NCI-H446 treated with DMSO at 0.1 percent for 48 hours (cell line): ENCODE measurements at places on chromosomes 13 and 19.
A peak's percentile ranks its signal among the peaks of the same experiment; 100 is the strongest.

- DNase-seq, result no peak
Observed at GRCh38 chr19:57212109-57212508, 18.7 kb upstream of the AURKC start.

DNA sequence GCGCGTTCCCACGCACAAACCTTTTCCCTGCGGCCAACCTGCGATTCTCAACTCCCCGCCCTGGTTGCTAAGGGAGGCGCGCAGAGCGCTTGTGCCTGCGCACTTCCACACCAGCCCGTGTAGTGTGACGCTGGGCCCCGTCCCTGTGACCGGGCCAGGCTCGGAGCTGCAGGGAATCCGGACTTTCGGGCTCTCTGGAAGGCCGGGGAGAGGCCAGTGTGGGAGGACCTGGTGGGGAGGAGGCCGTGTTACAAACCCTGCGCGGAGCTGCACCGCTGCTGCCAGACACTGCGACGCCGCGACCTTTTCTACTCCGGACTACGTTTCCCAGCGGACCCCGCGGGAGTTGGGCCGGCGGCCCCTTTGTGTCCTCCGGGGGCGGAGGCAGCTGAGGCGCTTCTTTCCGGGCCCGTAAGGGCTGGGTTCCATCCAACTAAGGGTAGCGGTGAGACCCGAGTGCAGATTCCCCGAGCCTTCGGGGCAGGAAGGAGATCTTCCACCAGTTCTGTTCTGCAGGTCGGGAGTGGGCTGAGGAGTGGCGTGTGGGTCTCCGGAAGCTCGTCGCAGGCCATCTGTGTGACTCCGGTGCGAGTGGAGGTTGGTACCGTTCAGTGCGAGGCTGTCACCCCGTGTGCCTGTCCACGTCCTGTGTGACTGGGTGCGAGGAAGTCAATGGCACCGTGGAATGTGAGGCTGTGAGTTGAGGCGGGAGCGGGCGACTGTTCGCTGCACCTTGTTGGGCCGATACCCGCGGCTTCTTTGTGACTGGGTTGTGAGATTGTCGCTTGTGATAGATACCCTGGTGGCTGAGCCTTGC lies at the start of gene ZNF570:
ZNF570 (plus strand) TSS at position 396 of the 817 bp plus-strand sequence. CDS start 999 bp downstream, outside the sequence.
- peak; percentile 65 for DNase-seq

- DNase-seq, result no peak
Observed at GRCh38 chr19:48060381-48060780, 16.5 kb upstream of the CABP5 start.

GRCh38 chr13:46648166-46648607 lies 95.2 kb downstream of the LRCH1 start:
- DNase-seq, result no peak

- no peak for DNase-seq
Observed at GRCh38 chr13:107250628-107251027, 682.7 kb upstream of the ARGLU1 start.

DNA sequence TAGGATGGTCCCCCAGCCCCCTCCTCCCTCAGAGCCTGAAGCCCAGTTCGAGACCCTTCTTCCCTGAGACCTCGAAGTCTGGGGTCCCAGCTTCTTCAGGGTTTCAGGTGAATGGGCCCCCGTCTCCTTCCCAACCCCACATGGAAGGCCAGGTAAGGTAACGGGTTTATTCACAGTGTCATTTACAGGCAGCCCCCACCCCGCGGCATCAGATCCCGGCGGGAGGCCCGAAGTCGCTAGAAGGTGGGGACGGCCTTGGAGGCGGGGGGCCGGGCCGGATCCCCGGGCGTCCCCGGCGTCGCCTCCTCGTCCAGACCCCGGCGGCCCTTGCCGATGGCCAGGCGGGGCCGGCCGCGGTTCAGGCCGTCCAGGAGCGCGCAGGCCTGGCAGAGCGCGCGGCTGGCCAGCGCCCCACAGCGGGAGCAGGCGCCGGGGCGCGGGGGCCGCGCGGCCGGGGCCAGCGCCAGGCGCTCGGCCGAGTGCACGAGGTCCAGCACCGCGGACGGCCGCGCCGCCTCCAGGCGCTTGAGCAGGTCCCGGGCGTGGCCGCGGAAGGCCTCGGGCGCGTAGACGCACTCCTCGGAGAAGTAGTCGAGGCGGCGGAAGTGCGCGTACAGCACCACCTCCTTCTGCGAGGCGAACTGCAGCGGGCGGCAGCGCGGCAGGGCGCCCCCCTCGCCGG lies 9.7 kb downstream of the CTU1 start:
- no peak for DNase-seq

- DNase-seq, result no peak
Observed at GRCh38 chr13:112416647-112417046, 40.5 kb downstream of the SPACA7 start.

DNA sequence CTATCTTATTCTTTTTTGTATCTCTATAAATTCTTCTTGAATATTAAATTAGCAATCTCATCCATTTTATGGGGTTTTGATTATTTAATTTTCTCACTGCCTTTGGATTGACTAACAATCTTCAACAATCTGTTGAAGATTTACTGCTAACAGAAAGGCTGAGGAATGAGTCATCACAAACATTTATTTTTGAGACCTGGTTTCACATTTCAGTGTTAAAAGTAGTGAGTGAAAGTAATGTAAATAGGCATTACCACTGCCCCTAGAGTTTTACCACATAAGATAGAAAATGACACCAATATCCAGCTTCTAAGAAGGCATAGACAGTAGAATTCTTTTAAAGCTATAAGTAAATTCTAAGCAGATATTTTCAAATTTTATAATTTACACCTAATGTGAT lies 472.8 kb downstream of the OLFM4 start:
- no peak for DNase-seq

DNA sequence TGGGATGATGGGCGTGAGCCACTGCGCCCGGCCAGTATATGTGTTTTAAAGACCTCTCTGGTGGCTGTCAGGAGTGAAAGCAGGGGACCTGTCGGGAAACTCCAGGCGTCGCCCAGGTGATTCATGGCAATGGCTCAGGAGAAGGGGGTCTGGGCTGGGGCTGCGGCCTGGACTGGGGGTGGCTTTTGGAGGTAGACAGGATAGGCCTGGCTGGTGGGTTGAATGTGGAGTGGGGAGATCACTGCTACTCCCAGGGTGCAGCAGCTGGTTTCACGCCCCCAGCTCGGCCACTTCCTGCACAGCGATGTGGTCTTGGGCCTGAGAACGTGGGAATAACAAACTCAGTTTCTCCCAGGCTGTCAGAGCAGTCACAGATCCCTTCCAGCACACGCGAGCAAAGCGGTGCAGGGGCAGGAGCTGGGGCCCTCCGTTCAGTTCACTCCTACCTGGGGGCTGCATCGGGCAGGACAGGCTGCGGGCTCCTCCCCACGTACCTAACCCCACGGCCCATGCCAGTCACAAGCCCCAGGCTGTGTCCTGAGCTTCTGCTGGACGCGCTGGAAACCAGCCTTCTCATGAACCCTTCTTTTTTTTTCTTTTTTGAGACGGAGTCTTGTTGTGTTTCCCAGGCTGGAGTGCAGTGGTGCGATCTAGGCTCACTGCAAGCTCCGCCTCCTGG lies 18.9 kb downstream of the KDM4B start:
- no peak for DNase-seq

DNA sequence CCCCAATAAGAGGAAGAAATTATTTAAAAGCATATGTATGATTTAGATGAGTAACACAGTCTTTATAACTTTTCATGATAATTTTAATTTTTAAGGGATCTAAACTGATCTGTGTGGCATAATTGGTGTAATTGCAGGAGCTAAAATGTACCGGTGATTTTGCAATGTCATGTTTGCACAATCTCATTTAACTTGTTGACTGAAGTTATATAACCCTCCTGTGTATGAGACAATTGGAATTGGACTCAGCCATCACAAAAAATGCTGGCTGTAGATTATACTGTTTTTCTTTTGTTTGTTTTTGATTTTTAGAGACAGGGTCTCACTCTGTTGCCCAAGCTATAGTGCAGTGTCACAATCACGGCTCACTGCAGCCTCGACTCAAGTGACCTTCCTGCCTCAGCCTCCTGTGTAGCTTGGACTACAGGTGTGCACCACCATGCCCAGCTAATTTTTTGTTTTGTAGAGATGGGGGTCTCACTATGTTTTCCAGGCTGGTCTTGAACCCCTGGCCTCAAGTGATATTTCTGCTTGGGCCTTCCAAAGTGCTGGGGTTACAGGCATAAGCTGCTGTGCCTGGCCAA lies 26.1 kb downstream of the FGF9 start:
- no peak for DNase-seq

- DNase-seq, result no peak
Observed at GRCh38 chr13:51052581-51052980, 58.5 kb downstream of the C13orf42 start.

- peak; percentile 21 for DNase-seq
Observed at GRCh38 chr19:32570081-32570785, 10.8 kb upstream of the PDCD5 start.

- no peak for DNase-seq
Observed at GRCh38 chr13:29418026-29418425, 177.5 kb downstream of the SLC7A1 start.

DNA sequence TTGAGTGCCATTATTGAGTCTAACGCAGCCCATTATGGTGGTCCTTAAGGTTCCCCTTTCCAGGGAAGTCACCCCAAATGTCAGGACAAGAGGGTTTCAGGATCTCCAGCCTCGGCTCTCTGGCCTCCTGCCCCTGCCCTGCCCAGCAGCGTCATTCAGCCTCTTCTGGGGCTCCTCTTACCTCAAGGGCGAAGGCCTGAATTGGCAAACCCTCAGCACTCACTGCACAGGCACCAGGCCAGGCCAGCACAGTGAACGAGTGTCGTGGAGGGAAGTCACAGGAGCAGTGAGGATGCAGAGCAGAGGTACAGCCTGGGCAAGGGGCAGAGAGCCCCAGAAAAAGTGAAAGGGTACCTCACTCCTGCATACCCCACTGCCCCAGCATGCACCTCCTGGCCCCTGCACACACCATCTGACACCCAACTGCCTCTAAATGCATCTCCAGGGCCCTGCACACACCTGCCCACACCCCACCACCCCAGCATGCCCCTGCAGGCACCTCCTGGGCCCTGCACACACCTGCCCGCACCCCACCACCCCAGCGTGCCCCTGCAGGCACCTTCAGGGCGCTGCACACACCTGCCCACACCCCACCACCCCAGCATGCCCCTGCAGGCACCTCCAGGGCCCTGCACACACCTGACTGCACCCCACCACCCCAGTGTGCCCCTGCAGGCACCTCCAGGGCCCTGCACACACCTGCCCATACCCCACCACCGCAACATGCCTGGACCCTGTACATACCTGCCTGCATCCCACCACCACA lies 19.8 kb downstream of the SLC25A42 start:
- no peak for DNase-seq

DNA sequence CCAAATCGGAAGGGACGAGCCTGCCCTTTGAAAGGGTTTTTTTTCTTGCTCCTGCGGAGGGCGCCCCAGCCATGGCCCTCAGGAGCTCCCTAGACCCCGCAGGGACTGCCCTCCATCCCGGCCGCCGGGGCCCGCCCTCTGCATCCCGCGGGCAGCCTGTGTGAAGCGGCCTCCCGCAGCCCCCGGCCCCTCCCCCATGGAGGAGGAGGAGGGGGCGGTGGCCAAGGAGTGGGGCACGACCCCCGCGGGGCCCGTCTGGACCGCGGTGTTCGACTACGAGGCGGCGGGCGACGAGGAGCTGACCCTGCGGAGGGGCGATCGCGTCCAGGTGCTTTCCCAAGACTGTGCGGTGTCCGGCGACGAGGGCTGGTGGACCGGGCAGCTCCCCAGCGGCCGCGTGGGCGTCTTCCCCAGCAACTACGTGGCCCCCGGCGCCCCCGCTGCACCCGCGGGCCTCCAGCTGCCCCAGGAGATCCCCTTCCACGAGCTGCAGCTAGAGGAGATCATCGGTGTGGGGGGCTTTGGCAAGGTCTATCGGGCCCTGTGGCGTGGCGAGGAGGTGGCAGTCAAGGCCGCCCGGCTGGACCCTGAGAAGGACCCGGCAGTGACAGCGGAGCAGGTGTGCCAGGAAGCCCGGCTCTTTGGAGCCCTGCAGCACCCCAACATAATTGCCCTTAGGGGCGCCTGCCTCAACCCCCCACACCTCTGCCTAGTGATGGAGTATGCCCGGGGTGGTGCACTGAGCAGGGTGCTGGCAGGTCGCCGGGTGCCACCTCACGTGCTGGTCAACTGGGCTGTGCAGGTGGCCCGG lies 815 bp downstream of the MAP3K10 start:
- DNase-seq, result no peak

GRCh38 chr13:98188544-98189166 lies 11.6 kb upstream of the RNF113B start:
- no peak for DNase-seq

DNA sequence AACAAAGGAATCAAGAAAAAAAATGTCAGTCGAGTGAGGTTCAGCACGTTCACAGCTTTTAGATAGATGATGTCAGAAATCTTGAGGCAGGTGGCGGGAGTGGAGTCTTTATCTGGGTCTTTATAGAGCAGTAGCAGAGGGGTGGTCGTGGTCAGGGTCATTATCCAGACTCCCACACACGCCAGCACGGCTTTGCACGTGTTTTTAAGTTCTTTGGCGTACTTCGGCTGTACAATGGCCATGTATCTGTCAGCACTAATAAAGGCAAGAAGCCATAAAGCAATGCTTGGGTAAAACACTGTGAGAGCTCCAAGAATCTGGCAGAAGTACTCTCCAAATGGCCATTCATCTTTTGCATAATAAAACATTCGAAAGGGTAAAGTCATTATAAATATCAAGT lies 2.9 kb downstream of the GPR18 start:
- DNase-seq, result no peak

DNA sequence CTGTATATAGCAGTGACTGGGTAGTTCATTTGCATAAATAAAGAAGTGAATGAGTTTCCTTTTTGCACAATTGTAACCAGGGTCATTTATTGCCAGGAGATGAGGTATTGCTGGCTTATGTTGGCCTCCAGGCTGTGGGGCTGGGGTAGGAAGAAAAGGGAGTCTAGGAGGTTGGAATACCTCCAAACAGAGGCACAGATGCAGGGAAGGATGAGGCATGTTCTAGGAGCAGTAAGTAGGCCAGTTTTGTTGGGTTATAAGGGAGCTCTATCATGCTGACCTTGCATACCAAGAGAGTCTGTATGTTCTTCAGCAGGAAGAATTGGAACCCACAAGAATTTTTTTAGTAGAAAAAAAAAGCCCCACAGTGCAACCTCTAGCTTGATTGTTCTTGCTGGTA lies 17.2 kb upstream of the CYSLTR2 start:
- DNase-seq, result no peak

- DNase-seq, result no peak
Observed at GRCh38 chr19:34254698-34255432, 511 bp downstream of the GARRE1 start.

DNA sequence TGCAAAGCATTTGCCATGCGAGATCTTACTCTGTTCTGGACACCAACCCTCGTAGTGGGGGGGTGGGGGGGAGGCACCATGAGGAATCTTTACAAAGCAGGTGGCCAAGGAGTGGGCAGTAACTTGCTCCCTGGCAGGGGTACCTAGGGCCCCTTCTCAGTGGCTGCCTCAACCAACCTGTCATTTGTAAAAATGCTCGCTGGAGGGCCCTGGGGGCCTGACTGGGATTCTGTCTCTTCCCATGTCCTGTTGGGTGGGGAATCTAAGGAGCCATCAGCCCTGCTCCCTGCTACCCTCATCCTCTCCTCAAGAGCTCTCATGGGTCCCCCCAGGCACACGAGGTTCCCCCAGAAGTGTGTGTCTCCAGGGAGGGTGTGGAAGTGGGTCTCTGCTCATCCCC lies 1.5 kb downstream of the KCNN1 start:
- no peak for DNase-seq

GRCh38 chr19:556611-557382 lies 12.9 kb downstream of the GZMM start:
- no peak for DNase-seq
